Endothelial cell of umbilical vein (primary cell): ENCODE measurements at places on chromosomes 13 and 19.

- no peak for DNase-seq
Observed at GRCh38 chr13:25018729-25019115, 77.2 kb upstream of the PABPC3 start.

GRCh38 chr19:38384209-38385027 lies 3.4 kb downstream of the GGN start:
- DNase-seq: no peak

- DNase-seq: no peak
Observed at GRCh38 chr19:41039806-41040205, 48.4 kb upstream of the CYP2A13 start.

- peak; percentile 87 for DNase-seq
Observed at GRCh38 chr19:18542941-18543813, at the start of gene FKBP8. Gene FKBP8 (minus strand): TSS chr19:18543573. CDS start chr19:18541970, 1,603 bp downstream.

DNA sequence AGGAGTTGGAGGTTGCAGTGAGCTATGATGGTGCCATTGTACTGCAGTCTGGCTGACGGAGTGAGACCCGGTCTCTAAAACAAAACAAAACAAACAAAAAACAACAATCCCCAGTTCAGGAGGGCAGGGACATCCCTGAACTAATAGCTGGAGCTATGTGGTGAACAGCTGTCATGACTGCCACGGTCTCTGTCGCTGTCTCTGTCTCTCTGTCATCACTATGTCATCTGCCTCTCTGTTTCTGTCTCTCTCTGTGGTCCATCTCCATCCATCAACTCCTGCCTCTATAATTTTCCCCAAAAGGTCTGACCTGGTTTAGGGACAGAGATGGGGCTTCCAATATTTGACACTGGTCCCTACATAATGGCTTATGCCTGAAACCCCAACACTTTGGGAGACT lies 7.4 kb downstream of the ITPKC start:
- DNase-seq: no peak

DNA sequence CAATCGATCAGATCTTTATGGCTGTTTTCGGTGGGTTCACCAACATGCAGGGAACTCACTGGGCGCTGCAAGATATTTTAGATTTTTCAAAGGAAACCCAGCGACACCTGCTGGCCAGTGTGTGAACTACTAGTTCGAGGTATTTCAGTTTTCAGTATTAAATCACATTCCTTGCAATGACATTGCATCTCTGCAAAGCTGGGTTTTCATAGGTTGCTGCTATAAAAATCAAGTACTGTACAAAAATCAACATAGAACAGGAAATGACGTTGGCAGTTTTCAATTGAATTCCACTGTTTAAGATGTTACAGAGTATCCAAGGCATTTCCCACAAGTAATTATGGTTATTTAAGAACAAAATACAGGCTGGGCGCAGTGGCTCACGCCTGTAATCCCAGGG lies 17.6 kb downstream of the LIG1 start:
- DNase-seq: peak; percentile 98

- DNase-seq: no peak
Observed at GRCh38 chr19:31517224-31518180, 168.3 kb upstream of the TSHZ3 start.

- no peak for DNase-seq
Observed at GRCh38 chr13:42603571-42603970, 29.6 kb downstream of the TNFSF11 start.

DNA sequence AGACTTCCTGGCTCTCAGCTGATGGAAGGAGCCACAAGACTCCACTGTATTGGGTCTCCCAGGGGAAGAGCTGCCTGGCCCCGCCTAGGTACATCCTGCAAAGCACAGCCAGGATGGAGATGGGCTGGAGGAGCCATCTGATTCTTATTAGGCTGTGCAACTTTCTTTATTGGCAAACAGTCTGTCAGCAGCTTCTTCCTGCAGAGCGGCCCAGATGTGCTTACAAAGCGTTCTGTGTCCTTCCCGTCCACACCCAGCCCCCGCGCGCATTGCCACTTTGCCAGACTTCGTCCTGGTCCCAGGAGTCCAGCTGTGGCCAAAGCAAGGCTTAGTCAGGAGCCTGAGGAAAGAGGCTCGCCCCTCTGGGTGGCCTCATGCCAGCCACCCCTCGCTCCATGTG lies 409.3 kb downstream of the ZNF536 start:
- no peak for DNase-seq

GRCh38 chr13:110284779-110285484 lies 22.0 kb downstream of the COL4A1 start:
- no peak for DNase-seq

GRCh38 chr19:11201791-11202190 lies 4.4 kb upstream of the KANK2 start:
- DNase-seq: no peak

GRCh38 chr13:113129921-113130750 lies 7.5 kb downstream of the F10 start:
- DNase-seq: peak; percentile 21

DNA sequence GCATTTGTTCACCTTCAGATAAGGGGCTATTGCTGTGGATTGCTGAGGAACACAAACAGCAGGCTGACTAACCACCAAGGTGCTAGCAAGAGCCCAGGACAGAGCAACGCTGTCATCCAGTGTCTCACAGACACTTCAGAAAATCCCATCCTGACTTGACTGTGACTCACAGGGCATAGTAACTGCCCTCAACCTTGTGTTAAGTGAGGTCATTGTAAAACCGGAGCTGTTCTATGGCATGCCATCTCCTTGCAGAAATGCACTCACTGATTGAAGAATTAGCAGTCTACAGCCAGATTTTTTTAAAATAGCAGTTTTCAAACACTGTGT lies 51.1 kb downstream of the TNFRSF19 start:
- no peak for DNase-seq

GRCh38 chr19:17623224-17623935 lies 64.8 kb downstream of the UNC13A start:
- DNase-seq: no peak

DNA sequence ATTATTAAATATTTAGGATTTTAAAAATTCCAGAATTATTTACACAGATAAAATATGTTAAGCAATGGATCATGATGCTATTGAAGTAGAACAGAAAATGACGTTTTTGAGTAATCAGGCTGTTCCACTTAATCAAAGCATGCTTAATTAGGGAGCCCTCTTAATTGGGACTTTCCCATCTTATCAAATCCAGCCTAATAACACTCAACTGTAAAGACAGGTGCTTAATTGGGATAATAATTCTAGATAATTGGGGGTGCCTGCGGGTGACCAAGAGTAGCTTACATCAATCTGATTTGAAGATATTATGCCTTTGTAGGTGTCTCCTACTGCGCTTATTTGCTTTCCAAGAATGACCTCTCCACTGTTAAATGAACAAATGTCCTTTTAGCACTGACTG lies 742.2 kb upstream of the SLITRK6 start:
- no peak for DNase-seq

DNA sequence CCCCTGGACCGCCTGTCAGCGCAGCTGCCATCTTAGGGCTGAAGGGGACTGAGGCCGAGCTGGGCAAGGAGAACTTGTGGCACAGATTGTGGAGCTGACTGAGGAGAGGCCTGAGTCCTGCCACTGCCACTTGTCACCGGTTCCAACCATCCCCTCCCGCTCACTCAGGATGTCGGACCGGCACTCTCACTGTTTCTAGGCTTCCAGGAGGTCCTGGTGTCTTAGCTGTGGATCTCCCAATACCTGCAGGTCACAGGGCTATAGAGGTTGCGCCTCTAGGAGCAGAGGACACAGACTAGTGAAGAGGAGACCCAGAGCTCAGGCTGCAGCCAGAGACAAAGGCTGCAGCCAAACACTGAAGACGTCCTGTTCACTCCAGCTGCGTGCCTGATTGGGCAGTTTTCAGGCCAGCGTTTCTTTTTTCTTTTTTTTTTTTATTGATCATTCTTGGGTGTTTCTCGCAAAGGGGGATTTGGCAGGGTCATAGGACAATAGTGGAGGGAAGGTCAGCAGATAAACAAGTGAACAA lies 15.3 kb upstream of the ZNF486 start:
- no peak for DNase-seq

GRCh38 chr19:55635334-55635717 lies 5.5 kb upstream of the ZNF580 start:
- DNase-seq: no peak
